ENCODE measurements at places on chromosomes 4 and X. TPM values are rescaled to one million over a fixed set of nuclear protein-coding genes. Genes with fewer than 3 reads are reported as not detected.

GRCh38 chr4:55637272-55637820 is 1.2 kb upstream of the NMU start:
- DNase-seq: no peak

DNA sequence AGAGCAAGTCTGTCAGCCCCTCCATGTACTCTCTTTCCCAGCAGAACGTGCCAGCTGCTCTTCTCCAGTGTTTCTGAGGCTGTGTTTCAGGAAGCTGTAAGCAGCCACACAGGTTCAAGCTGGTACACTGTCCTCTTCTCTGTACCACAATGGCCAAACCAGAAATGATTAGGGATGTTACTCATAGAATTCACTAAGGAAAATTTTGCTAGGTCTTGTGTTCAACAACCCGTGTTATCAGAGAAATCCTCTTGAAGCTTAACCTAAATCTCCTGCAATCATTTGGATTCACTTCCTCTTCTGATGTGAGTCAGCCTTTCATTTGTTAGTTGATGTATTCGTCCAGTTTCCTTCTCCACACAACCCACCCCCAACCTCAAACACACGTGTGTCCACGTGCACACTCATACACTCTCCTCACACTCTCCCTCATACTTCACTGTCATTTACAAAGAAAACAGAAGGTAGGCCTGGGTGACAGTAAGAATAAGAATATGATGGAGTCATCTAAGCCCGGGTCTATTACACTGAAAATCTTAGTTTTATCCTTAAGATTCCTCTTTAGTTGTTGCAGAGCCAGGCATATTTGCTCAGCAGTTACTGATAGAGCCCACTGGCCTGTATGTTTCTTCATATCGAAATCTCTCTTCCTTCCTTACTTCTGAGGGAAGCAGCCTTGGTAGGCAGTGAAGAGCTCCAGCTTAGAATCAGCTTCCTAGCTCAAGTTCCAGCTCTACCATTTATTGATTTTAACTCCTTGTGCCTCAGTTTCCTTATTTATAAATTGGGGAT is 63.4 kb downstream of the DCUN1D4 start:
- no peak for DNase-seq

DNA sequence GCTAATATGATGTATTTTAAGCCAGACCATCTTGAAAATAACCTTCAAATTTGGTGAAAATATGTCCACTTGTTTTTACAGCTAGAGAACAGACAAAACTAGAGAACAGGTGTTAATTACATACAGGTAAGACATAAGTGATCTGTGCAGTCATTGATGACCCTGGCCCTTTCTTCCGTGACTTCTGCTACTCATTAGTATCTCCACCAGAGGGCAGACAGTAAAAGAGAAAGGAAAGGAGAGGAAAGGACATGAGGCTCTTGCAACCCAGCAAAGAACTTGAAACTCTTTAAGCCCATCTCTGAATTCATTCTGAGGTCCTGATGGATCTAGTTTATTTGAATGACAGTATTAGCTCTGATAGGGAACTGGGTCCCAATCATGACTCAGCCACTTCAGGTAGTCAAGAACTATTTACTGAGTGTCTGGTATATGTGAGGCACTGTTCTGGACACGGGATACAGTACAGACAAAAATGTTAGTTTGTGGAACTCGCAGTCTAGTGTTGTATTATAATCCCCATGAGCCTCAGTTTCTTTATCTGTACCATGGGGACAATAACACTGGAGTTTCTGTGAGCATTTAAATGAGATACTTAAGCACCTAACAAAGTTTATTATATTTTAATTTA is 121.0 kb upstream of the TEX13D start:
- DNase-seq: no peak

- no peak for DNase-seq
These were observed 597.5 kb upstream of the PCDH7 start for GRCh38 chr4:30122711-30123110.

GRCh38 chr4:18250564-18250963 is 229.0 kb upstream of the LCORL start:
- no peak for DNase-seq

- DNase-seq: no peak
These were observed 22.2 kb downstream of the PRDM8 start for GRCh38 chr4:80219301-80220025.

AMTN gene
- total RNA-seq: not detected

RNF128 gene
- total RNA-seq: 0.14 TPM

SPANXN4 gene
- not detected for total RNA-seq

YY2 gene
- total RNA-seq: 0.42 TPM
